ENCODE measurements at places on chromosomes 2 and 18. TPM values are rescaled to one million over a fixed set of nuclear protein-coding genes. Genes with fewer than 3 reads are reported as not detected.

CTNNA2 gene
- polyA plus RNA-seq: 3.4 TPM

DCC gene
- polyA plus RNA-seq: 9.6 TPM

HMSD gene
- 2.0 TPM for polyA plus RNA-seq

UGT1A4 gene
- not detected for polyA plus RNA-seq

TXNDC2 gene
- 0.12 TPM for polyA plus RNA-seq

TRIM43 gene
- 0.49 TPM for polyA plus RNA-seq

XDH gene
- 0.09 TPM for polyA plus RNA-seq

GPD2 gene
- polyA plus RNA-seq: 21.4 TPM

LYPD6B gene
- 0.52 TPM for polyA plus RNA-seq

TTC31 gene
- polyA plus RNA-seq: 24.5 TPM

ST6GAL2 gene
- polyA plus RNA-seq: 65.6 TPM

- no peak for DNase-seq
These were observed 18.4 kb downstream of the KCNK3 start for GRCh38 chr2:26710743-26711456.

DNA sequence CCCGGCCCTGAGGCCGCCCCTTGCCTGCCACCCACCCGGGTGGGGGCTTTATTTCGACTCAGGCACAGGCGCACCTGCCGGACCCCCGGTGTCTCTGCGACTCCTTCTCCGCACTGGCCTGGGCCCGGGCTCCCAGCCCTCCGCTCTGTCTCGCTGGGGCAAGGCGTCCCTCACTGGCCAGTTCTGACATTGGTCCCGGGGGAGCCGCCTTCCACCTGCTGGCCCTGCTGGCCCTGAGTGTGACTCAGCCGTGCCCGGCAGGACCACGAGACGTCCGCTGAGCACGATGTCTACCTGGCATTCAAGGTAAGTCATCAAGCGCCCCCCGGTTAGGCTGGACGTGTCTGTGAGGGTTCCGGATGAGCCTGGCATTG, 131.5 kb upstream of the CTDP1 start:
- DNase-seq: no peak

DNA sequence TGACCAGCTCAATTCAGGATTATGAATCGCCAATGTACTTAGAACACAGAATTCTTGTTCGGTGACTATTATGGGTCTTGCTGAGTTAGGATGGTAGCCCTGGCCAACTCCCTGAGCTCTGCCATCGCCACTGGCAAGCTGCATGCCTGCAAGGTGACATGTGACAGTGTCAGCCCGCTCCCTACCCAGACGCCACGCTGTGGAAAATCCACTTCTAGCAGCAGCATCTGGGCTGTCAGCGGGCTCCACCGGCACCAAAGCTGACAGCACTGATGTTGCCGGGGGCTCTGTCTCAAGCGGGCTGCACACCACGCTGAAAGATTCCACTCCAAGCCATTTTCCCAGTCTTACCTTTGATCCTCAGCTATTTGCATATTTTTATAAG, 100.7 kb downstream of the MYT1L start:
- DNase-seq: no peak

DNA sequence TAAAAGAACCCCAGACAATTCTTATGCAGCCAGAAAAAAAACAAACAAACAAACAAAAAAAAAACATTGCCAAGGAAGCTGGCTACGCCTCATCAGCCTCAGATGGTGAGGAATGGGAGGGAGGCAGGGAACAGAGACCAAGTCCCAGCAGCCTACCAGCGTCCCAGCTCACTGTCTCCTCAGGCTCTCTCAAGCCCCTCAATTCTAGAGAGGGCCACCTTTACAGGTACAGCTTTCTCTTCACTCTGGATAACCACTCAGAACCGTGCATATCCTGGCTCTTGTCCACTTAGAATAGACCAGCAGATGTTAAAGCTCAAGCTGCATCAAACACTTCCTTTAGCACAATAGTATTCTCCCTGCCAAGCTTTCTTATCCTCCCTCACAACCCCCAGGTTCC, 263.1 kb upstream of the CHAC2 start:
- no peak for DNase-seq

DNA sequence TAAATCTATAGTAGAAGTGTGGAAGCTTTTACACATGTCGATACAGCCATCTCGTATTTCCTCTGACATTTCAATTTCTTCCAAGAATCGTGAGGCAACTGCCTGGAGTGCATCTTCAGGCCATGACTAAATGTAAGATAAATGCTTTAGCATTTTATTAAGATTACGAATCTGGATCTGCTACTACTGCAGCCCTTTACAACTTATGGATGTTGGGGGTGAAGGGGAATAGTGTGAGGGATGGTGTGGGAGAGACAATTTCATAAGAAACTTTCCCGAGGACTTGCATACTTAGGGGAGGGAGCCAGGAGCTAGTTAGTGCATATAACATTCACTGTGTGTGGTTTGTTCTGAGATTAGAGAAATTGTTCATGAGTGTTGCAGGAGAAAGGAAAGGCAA, 204.8 kb downstream of the SLC39A10 start:
- DNase-seq: no peak

DNA sequence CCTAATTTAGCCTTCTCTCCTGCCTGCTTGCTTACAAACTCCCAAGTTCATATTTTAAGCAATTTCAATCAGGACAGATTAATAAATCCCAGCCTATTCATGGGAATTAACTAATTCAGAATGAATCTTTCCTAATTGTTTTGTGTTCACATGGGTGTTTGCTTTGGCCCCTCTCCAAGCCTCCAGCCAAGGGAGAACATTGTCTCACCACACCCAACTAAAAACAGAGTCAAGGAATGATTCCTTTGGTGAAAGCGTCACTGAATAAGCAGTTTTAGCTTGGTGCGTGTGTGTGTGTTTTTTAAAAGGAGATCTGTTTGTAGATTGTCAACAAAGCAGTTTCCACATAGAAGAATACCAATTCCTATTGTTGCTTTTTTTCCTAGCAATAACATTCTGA, 43.0 kb upstream of the DSG1 start:
- DNase-seq: no peak

DNA sequence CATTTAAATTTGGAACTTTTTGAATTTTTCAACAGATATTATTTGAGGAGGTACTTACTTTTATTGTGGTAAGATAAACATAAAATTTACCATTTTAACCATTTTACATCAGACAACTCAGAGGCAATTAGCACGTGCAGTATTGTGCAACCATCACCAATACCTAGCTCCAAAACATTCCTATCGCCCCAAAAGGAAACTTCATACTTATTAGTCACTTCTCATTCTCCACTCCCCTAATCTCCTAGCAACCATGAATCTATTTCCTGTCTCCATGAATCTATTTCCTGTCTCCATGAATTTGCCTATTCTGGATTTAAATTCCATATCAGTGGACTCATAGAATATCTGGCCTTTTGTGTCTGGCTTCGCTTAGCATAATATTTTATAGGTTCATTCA, 69.9 kb upstream of the FAM136A start:
- DNase-seq: no peak

GRCh38 chr18:2906704-2907549, 60.1 kb downstream of the EMILIN2 start:
- DNase-seq: no peak

GRCh38 chr2:40488101-40488601, 36.3 kb upstream of the SLC8A1 start:
- DNase-seq: no peak

- DNase-seq: no peak
These were observed 11.8 kb downstream of the CCDC85A start for GRCh38 chr2:56195563-56195962.

- DNase-seq: no peak
These were observed 142.7 kb upstream of the NRP2 start for GRCh38 chr2:205539603-205540002.

- no peak for DNase-seq
These were observed 29.6 kb downstream of the IGFBP5 start for GRCh38 chr2:216665717-216666116.

DNA sequence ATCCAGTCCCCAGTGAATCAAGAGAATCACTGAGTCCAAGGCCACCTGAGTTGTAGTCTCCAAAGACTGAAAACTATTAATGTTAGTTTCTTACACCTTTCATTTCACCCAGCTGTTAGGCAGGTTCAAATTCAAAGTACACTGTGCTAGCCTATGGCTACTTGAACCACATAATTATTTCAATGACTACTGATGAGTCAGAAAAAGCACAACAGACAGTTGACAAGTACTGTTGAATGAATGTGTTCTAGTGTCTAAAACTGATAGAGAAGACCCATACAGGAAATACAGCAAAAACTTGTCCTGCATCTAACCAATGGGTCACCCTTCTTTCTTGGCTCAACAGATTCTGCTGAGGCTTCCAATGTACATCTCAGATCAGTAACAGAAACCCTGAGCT, 160.9 kb downstream of the MYO5B start:
- no peak for DNase-seq

DNA sequence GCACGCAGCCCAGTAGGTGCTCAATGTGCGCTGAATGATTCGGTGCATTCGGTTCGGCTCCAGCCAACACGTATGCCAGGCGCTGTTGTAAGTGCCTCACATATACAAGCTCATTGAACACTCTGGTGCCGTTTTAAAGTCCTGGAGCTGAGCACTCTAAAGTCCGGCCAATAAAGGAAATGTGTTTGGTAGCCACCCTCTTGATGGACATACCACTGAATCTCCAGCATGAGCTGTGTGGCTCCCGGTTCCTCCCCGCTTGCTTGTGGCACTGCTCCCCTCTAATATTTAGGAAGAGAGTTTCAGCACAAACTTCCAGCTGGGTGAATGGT, 112.1 kb downstream of the MCFD2 start:
- no peak for DNase-seq

DNA sequence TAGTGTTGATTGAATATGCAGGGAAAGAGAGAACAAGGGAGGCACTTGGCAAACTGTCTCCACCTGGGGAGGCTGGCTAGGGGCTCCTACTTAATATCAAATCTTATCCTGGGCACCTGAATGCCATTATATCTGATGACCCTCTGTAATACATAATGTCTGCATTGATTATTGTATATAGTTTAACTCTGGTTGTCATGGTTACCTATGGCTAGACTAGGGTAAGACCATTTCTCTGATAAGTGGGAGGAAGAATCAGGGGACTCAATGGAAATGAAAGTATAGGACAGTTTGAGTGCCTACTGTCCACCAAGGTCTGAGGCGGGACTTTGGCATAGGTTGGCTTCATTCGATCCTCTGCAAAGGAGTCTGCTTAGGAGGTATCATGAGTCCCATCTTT, 7.2 kb upstream of the TET3 start:
- no peak for DNase-seq

DNA sequence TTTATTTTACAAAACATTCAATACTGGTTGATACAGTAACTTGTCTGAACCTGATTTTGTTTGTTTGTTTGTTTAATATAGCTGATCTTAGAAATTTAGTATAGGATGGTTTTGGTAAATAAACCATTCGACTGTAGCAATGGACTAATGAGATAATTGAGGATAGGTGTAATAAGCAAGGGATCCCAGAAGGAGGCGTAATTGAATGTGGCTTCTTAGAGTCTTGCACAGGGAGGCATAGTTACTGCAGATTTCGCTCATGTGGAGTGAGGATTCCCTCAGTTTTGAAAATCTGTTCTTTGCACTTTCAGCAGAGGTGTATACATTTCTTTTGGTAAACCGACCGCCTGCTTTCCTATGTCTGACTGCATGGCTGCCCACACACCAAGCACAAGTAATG, 709.6 kb downstream of the SOCS6 start:
- DNase-seq: no peak

DNA sequence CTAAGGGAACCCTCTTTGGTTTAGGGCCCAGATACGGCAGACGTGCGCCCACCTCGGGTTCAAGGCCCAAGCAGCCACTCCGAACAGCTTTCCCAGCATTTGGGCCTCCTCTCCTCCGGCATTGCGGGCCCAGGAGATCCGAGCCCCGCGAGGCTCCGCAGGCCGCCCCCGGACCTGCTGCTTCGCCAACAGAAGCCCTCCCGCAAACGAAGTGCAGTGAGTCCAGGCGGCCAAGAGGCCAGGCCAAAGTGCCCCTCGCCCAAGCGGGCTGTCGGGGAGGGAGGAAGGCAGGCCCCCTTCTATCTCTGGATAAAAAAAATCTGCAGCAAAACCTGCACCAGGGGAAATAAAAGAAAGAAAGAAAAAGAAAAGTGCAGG, 6.0 kb downstream of the EN1 start:
- no peak for DNase-seq

DNA sequence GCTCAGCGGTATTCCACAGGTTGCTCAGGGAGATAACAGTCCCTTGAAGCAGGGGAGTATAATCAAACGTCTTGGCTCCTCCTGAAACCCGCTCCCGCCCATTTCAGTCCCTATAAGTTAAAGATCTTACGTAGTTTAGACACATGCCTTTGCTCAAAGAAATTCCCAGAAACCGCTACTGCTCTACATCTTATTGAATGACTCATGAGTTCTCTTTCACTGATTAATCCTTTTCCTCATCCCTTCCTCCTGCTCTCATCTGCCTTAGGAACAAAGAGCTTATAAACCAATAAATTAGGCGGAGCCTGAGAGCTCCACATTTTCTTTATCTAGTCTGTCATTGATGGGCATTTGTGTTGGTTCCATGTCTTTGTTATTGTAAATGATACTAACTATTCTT, 4.2 kb upstream of the SERPINB4 start:
- DNase-seq: no peak

DNA sequence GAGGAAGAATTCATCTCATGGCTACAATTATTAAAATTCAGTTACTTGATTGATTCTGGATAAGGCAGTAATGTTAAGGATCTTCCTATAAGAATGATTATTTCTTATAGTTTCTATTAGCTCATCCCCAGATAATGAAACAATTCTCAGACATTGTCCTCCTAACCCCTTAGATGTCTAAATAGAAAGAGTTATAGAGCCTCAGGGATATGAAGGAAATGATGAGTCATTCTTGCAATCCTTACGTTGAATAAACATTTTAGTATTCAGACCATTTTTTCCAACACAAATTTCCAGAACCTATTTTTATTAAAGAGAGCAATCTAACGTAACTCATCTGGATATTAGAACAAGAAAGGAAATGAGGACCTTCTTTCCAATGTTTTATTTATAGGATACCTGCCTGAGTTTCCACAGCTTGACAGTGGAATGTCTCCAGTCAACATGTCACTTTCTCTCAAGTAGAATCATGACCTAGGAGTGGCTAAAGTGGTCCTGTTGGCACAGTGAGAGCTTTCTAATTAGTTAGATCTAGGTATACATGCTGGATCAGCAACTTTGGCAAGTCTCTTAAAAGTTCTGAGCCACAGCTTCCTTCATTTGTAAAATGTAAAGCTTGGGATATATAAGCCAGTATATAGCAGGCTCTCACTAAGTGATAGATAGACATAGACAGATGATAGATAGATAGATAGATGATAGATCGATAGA, 88.0 kb upstream of the RAB27B start:
- DNase-seq: no peak

GRCh38 chr18:45169610-45170009, 445.7 kb upstream of the SLC14A2 start:
- no peak for DNase-seq

GRCh38 chr2:69741229-69741574, 732 bp upstream of the ANXA4 start:
- DNase-seq: no peak

GRCh38 chr2:186496401-186496800, 10.3 kb downstream of the ZC3H15 start:
- DNase-seq: no peak

DNA sequence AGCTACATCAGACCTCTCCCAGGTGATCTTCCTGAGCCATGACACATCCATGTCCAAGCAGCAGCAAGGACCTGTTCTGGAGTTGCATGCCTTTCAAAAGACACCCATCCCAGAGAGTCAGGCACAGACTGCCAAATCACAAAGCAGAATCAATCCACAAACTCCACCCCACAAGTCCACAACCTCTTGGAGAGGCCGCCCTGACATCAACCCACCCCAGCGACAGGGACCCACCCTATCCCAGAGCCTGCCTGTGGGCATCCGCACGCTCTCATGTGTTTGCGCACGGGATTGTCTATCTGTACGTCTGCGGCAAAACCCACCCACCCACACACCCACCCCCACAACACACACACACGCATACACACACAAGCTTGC, 11.9 kb downstream of the SMAD7 start:
- DNase-seq: no peak
